ENCODE measurements at places on chromosomes 13 and 19. TPM values are rescaled to one million over a fixed set of nuclear protein-coding genes. Genes with fewer than 3 reads are reported as not detected.

Gene ARHGEF1
- 37.4 TPM for total RNA-seq

Gene CGB5
- total RNA-seq, result not detected

Gene EPS8L1
- total RNA-seq, result 1.8 TPM

Gene IRGC
- total RNA-seq, result not detected

Gene FGF9
- 0.12 TPM for total RNA-seq

Gene CDX2
- total RNA-seq, result not detected

Gene GARIN5A
- total RNA-seq, result not detected

Gene ZNF829
- 3.7 TPM for total RNA-seq

Gene PSG4
- 9.7 TPM for total RNA-seq

Gene ZNF442
- 4.6 TPM for total RNA-seq

Gene MTUS2
- total RNA-seq, result 0.12 TPM

Gene MEIOSIN
- not detected for total RNA-seq

Gene ADGRE2
- 0.11 TPM for total RNA-seq

Gene DAND5
- not detected for total RNA-seq

Gene ZNF181
- 16.0 TPM for total RNA-seq

Gene KLHL1
- total RNA-seq, result not detected

Gene ZNF784
- 4.4 TPM for total RNA-seq

Gene MYO1F
- total RNA-seq, result 0.22 TPM

Gene C19orf67
- not detected for total RNA-seq

Gene EFNB2
- total RNA-seq, result 2.2 TPM

Gene SERPINE3
- total RNA-seq, result under 0.01 TPM

Gene CGB2
- total RNA-seq, result not detected

Gene TMEM59L
- 0.11 TPM for total RNA-seq

Gene SLC7A1
- 57.0 TPM for total RNA-seq

Gene NFIX
- total RNA-seq, result 59.8 TPM

Gene KIR2DL4
- total RNA-seq, result not detected

Gene POU2F2
- 1.00 TPM for total RNA-seq

Gene ZAR1L
- not detected for total RNA-seq

Gene USPL1
- 19.6 TPM for total RNA-seq

Gene DIRAS1
- 4.2 TPM for total RNA-seq
